Hepatocyte (in vitro differentiated cells): ENCODE measurements at places on chromosomes 2 and 18. TPM values are rescaled to one million over a fixed set of nuclear protein-coding genes. Genes with fewer than 3 reads are reported as not detected.

DNA sequence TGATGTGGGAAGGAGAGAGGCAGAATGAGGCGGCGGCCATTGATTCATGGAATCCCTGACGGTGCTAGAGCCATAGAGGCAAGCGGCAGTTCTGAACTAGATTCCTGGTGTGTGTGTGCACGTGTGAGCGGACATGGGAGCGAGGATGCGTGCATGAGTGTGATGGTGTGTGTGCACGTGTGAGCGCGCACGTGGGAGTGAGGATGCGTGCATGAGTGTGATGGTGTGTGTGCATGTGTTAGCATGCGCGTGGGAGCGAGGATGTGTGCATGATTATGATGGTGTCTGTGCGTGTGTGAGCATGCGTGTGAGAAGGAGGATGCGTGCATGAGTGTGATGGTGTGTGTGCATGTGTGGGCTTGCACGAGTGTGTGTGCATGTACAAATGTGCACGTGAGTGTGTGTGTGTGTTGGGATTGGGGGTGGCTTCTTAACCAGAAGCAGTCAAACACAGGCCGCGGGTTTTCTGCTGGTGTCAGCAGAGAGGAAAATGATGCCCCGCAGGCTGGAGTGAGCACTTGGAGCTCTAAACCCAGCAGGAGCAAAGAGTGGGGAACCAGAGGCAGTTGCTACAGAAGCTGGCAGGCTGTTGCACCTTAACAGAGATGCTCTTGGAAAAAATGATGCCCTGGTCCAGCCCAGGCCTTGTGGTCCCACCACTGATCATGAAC, 29.5 kb downstream of the DIPK1C start:
- no peak for DNase-seq
- H3K36me3 ChIP-seq = no peaks in the 10 kb centered on the region
- no peak overlapping the region for H3K27ac ChIP-seq
- no peaks in the 10 kb centered on the region for H3K27me3 ChIP-seq
- no peaks in the 10 kb centered on the region for H3K4me1 ChIP-seq

Gene FHL2
- total RNA-seq = 17.9 and 19.7 TPM in 2 replicates

Gene OSBPL1A
- total RNA-seq = 31.3 and 35.6 TPM in 2 replicates

DNA sequence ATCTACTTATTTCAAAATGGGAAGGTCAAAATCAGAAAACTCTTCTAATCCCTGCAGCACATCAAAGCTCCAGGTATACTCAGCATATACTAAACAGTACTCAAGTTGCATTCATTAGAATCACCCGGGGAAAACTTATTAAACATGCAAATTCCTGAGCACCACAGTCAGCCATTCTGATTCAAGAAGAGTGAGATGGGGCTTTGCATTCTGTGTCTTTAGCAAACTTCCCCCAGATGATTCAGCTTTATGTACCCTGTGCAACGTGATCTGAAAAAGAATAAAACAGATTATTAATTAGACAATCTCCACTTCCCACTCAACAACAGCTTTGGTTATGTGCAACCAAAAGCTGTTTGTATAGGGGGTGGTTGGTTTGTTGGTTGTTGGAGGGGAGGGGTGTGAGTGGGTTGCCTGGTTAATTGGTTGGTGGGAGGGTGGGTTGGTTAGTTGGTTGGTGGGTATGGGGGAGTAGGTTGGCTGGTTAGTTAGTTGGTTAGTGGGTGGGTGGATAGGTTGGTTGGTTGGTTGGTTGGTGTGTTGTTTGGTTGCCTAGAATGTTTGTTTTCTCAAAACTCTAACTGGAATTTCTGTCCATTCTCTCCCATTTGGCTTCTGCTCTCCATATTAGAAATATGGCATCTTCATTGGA, 112.5 kb upstream of the AGAP1 start:
- DNase-seq = no peak
- H3K27ac ChIP-seq = no peak overlapping the region
- H3K4me1 ChIP-seq = no peaks in the 10 kb centered on the region
- H3K36me3 ChIP-seq = no peaks in the 10 kb centered on the region
- H3K27me3 ChIP-seq = no peaks in the 10 kb centered on the region

Gene SCLY
- 12.7 and 16.5 TPM in 2 replicates for total RNA-seq

Gene FBXO48
- 0.83 and 0.84 TPM in 2 replicates for total RNA-seq

Gene SLC4A3
- 1.8 and 3.0 TPM in 2 replicates for total RNA-seq

GRCh38 chr2:27723372-27724144, 48.0 kb upstream of the MRPL33 start:
- no peaks in the 10 kb centered on the region for H3K36me3 ChIP-seq
- DNase-seq = peak; percentile 91
- H3K27me3 ChIP-seq = no peaks in the 10 kb centered on the region
- H3K27ac ChIP-seq = peak overlapping the region; percentile 77

DNA sequence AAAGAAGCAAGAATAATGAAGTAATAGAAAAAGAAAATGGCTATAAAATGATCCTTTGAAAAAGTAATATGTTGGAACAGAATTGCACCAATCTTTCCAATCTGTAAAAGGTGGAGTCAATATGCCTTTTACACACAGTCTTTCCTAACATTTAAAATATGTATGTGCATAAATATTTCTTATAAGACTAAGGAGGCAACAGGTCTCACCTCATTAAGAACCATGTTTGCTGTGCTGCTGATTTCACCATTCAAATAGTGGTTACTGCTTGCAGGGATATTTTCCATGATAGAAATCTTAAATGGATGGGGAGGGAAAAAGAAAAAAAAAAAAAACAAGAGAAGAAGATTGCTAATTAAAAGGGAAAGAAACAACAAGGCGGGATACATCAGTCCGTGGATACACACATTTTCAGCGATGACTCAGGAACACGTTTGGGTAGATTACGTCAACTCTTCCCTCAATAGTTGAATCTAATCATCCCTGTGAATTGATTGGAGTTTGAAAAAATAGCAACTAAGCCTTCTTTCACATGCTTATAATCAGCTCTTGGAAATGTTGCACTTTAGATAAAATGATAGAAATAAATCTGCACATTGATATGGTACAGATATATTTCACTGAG, 2133.9 kb upstream of the CELF4 start:
- no peaks in the 10 kb centered on the region for H3K27me3 ChIP-seq
- H3K27ac ChIP-seq = no peak overlapping the region
- H3K36me3 ChIP-seq = no peaks in the 10 kb centered on the region
- H3K4me3 ChIP-seq = no peak overlapping the region

Gene RND3
- total RNA-seq = 133 and 135 TPM in 2 replicates

DNA sequence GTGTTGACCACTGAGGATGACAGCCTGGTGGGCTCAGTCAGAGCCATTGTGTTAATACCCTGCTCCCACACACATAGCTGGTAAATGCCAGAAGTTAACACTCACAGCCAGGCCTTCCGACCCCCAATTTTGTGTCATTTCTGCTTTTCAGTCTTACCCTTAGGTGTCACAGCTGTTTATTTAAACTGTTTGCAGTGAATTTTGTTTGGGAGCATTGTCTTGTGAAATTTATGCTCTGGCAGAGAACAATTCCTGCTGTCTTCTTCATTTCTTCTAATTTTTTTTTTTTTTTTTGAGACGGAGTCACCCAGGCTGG, 8.2 kb downstream of the LPIN1 start:
- DNase-seq = no peak
- H3K4me1 ChIP-seq = peaks cover 8% of the 10 kb centered on the region
- H3K4me3 ChIP-seq = no peak overlapping the region
- no peaks in the 10 kb centered on the region for H3K36me3 ChIP-seq
- H3K27ac ChIP-seq = no peak overlapping the region

DNA sequence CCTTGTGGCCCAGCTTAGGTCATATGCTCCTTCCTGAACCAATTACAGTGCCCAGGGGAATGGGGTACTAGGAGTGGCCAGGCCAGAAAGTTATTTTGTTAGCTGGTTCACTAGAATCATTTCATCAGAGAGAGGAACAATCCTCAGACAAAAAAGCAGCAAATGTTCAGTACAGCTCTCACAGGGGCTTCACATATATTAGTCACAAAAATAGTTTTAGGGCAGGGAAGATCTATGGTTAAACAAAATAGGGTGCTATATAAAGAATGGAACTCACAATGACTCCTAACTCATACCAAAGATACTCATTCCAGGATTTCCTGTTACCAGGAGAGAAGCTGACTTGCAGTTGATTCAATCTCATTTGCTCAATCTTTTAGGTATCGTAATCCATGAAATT, 71.0 kb downstream of the CWC22 start:
- H3K4me1 ChIP-seq = no peaks in the 10 kb centered on the region
- H3K4me3 ChIP-seq = no peak overlapping the region
- no peak overlapping the region for H3K27ac ChIP-seq
- no peaks in the 10 kb centered on the region for H3K27me3 ChIP-seq

GRCh38 chr2:46010925-46011490, 286.2 kb upstream of the EPAS1 start:
- H3K4me3 ChIP-seq = no peak overlapping the region
- no peak overlapping the region for H3K27ac ChIP-seq
- H3K36me3 ChIP-seq = no peaks in the 10 kb centered on the region
- DNase-seq = peak; percentile 57
- H3K27me3 ChIP-seq = no peaks in the 10 kb centered on the region
- no peaks in the 10 kb centered on the region for H3K4me1 ChIP-seq

DNA sequence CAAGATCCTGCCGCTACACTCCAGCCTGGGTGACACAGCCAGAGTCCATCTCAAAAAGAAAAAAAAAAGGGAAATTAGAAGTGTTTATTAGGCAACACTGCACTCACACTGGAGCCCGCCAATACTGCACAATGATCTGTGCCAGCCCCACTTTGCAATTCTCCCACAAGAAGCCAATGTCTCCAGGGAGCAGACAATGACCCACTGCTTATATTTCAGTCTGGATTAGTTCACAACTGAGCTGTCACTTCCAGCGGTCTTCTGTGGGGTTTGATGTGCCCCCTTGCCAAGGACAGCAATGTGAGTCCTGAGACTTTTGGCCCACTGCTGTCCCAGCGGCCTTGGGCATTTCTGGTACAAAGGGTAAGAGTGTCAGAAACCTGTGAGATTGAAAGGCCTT, 85.6 kb upstream of the PPM1B start:
- H3K4me3 ChIP-seq = no peak overlapping the region
- no peaks in the 10 kb centered on the region for H3K4me1 ChIP-seq
- H3K27ac ChIP-seq = no peak overlapping the region
- no peak for DNase-seq
- no peaks in the 10 kb centered on the region for H3K36me3 ChIP-seq

GRCh38 chr2:147610496-147611040, 234.3 kb upstream of the ACVR2A start:
- H3K36me3 ChIP-seq = no peaks in the 10 kb centered on the region
- no peak for DNase-seq
- no peak overlapping the region for H3K27ac ChIP-seq
- no peak overlapping the region for H3K4me3 ChIP-seq
- peaks cover 3% of the 10 kb centered on the region for H3K4me1 ChIP-seq
- H3K27me3 ChIP-seq = no peaks in the 10 kb centered on the region

Gene KATNAL2
- 2.4 and 4.4 TPM in 2 replicates for total RNA-seq

DNA sequence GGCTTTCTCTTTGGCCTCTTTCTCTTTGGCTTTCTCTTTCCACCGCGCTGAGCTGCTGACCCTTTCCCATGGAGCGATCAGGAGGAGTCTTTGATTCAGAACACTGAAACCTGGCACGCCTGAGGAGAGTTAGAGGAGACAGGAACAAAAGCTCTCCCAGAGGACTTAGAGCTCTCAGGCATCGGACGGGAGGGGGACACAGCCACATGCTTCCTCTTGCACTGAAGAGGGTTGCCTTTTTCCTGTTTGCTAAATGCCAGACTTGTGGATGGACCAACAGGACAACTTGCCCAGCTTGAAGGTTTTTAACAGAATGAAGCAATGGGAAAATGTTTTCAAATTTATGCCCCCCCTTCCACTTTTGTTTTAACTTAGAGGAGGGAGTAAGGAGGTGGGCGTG, 3.6 kb upstream of the PTPN18 start:
- H3K4me1 ChIP-seq = no peaks in the 10 kb centered on the region
- H3K27ac ChIP-seq = no peak overlapping the region
- no peaks in the 10 kb centered on the region for H3K36me3 ChIP-seq

GRCh38 chr18:72727038-72727655, 140.6 kb downstream of the NETO1 start:
- no peak overlapping the region for H3K4me3 ChIP-seq
- DNase-seq = no peak
- H3K27me3 ChIP-seq = no peaks in the 10 kb centered on the region
- no peaks in the 10 kb centered on the region for H3K36me3 ChIP-seq
- H3K4me1 ChIP-seq = no peaks in the 10 kb centered on the region
- no peak overlapping the region for H3K27ac ChIP-seq

Gene RNU2-63P
- total RNA-seq = not detected in 2 replicates

Gene OBSL1
- 72.4 and 84.6 TPM in 2 replicates for total RNA-seq

GRCh38 chr18:8348051-8348720, 261.1 kb upstream of the RAB12 start:
- no peaks in the 10 kb centered on the region for H3K27me3 ChIP-seq
- no peak for DNase-seq
- no peaks in the 10 kb centered on the region for H3K4me1 ChIP-seq
- no peak overlapping the region for H3K27ac ChIP-seq
- no peak overlapping the region for H3K4me3 ChIP-seq

- no peak overlapping the region for H3K27ac ChIP-seq
- H3K4me3 ChIP-seq = no peak overlapping the region
- no peaks in the 10 kb centered on the region for H3K36me3 ChIP-seq
- no peaks in the 10 kb centered on the region for H3K27me3 ChIP-seq
These were observed 790.1 kb downstream of the CNTNAP5 start for GRCh38 chr2:124814968-124815745.

Gene ZSWIM2
- 0.07 TPM in 1 of 2 replicates, not detected in the other for total RNA-seq
